Stimulated activated CD4-positive, alpha-beta T cell treated with anti-CD3 and anti-CD28 coated beads, Interleukin-12 subunit alpha, Interleukin-12 subunit beta, amount 100 ng/mL, for 4 hours (primary cell): ENCODE measurements at places on chromosomes 3 and 15.

- no peak for DNase-seq
Observed at GRCh38 chr3:148101061-148101460, 596.6 kb upstream of the AGTR1 start.

GRCh38 chr3:25097023-25097422, 331.0 kb upstream of the RARB start:
- DNase-seq, result no peak

- peak; percentile 29 for DNase-seq
Observed at GRCh38 chr15:29090617-29091466, 178.8 kb downstream of the NSMCE3 start.

- DNase-seq, result no peak
Observed at GRCh38 chr3:78734048-78734637, 1033.7 kb downstream of the ROBO1 start.

GRCh38 chr3:119541547-119541946, 17.9 kb downstream of the CD80 start:
- no peak for DNase-seq

DNA sequence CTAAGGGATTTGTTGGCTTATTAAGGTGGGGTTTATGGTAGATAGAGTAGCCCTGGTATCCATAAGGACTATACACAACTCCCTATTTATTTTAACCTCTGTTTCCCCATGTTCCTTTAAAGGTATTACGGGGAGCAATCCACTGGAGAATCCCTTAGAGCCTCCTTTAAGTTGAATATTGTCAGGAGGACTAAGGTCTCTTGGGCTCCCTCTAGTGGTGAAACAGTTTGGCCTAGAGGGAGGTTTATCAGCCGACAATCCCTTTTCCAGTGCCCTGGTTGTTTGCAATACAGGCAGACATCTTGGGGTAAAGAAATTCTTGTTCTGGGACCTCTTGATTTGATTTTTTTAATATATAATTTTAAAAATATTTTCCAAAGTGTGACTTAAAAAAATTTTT, 12.9 kb downstream of the OPA1 start:
- DNase-seq, result peak; percentile 28

GRCh38 chr15:68585574-68586273, 6.9 kb downstream of the CORO2B start:
- no peak for DNase-seq

DNA sequence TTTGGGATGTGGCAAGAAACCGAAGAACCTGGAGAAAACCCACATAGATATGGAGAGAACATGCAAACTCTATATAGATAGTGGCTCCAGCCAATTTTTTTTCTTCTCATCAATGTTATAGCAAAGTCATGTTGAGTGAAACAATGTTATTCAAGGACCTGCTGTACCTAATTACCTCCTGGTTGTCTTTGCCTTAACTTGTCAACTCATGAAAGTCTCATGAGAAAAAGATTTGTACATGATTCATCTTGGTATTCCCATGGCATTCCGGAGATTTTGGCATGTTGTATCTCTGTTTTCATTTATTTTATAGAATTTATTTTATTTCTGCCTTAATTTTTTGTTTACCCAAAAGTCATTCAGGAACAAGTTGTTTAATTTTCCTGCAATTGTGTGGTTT, 303.8 kb upstream of the CDIN1 start:
- no peak for DNase-seq

GRCh38 chr3:38545983-38546382, 49.8 kb downstream of the EXOG start:
- DNase-seq, result no peak

GRCh38 chr15:79572691-79573404, 140.7 kb downstream of the MINAR1 start:
- DNase-seq, result no peak

GRCh38 chr3:196883361-196883760, 15.6 kb downstream of the SENP5 start:
- DNase-seq, result no peak

GRCh38 chr3:25355998-25356397, 72.1 kb upstream of the RARB start:
- no peak for DNase-seq

- no peak for DNase-seq
Observed at GRCh38 chr3:66592016-66592761, 91.4 kb upstream of the LRIG1 start.
